ENCODE measurements at places on chromosomes 13 and 19.

DNA sequence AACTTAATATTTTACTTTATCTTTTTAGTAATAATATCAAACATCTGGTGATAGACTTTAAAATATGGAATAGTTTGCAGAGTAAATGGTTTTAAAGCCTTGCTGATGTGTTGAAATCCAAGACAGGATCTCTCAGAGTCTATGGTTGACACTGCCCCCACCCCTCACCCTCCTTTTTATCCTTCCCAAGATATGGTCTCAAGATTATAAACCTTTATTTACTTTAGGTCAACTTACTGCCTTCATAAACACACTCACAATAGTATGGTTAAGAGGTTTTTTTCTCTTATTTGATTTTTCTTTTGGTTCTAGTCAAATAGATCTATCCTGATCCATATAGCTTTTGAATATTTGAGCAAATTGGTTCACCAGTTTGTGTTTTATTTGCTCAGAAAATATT, 39.0 kb downstream of the PAN3 start:
- DNase-seq, result no peak

DNA sequence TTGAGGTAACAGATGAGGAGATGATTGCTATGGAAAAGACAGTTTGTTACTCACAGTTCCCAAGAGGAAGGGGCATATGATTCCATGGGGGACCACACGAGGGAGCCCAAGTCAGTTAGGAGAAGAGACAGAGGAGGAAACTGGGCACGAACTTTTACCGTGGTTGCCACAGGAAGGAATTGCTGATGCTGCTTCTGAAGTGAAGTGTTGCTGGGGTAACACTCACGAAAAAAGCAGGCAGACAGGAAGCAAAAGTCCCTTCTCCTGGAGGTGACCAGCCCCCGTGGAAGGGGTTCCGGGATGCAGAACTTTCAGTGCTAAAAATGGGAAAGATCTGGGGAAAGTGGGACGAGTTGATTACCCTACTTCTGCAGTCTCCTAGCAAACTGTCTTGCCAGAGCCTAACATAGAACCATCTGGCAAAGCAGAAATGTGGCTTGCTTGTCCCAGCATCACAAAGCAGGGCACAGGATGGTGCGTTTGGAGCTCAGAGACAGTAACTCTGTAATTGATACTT, 35.4 kb upstream of the MAP3K10 start:
- DNase-seq, result no peak

DNA sequence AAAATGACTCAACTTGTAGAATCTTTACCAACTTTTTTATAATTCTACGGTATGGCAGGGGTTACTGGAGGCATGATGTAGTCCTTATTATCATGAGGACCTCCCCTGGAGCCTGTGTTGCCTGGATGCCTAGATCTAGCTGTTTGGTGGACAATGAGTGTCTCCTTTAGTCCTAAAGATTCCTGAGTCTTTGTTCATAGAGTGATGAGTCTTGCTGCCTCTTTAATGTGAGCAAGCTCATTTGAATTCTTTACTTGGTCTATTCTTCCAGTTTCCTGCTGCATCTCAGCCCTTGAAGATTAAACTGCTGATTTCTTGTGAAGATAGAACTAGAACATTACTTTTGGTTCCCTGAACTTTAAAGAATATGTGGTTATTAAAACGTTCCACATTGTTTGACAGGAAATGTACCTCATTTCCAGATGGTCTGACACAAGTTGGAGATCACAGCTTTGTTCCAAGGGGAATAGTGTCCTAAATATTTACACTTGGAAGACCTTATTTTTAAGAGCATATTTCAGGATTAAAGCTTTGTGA, 51.9 kb downstream of the SLAIN1 start:
- DNase-seq, result no peak

DNA sequence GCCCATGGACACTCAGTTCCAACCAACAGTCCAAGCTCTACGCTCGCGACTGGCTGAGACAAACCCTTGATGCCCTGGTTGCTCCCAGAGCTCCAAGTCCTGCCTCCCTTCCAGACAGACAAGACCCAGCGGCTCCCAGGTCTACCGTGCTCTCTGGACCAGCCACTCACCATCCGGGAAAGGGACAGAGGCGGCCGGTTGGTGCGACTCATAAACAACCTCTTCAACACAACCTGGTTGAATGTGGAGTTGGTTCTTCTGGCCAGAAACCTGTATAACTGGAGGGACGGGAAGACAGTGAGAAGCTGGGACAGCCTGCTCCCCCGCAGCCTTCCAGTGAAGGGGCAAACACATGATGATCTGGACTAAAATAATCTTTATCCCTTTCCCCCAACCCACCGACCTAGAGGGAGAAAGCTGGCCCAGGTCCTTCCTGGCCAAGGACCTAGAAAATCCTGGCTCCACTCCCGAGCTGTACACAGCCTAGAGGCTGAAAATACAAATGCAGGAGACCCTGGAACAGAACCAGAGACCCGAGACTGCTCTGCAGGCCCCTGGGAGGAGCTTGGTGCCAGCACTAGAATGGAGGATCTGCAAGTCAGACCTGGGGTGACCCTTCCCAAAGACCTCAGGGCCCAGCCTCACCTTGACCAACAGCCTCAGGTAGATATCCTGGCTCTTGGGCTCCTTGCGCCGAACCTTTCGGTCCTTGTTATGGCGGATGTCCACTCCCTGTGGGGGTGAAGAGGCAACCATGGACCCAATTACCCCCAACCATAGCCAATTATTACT, 1.6 kb downstream of the RPL18 start:
- DNase-seq, result no peak

DNA sequence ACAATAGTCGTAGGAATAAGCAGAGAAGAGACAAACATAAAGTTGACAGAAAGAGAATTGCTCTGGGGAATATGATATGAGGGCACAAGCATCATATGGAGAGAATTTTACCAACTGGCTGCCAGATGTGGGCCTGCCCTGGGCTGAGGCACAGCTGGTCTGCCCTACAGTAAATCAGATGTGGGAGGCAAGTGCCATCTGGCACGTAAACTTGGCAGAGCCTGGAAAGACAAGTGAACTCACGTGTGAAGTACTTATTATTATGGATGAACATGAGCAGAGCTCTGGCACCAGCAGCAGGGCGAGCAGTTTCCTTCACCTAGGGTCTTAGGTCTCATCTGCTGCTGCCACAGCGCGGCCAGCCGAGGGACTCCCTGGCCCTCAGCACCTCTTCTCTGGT, 20.6 kb downstream of the PCDH8 start:
- DNase-seq, result no peak

GRCh38 chr13:100610391-100611347, 22.1 kb upstream of the GGACT start:
- no peak for DNase-seq

DNA sequence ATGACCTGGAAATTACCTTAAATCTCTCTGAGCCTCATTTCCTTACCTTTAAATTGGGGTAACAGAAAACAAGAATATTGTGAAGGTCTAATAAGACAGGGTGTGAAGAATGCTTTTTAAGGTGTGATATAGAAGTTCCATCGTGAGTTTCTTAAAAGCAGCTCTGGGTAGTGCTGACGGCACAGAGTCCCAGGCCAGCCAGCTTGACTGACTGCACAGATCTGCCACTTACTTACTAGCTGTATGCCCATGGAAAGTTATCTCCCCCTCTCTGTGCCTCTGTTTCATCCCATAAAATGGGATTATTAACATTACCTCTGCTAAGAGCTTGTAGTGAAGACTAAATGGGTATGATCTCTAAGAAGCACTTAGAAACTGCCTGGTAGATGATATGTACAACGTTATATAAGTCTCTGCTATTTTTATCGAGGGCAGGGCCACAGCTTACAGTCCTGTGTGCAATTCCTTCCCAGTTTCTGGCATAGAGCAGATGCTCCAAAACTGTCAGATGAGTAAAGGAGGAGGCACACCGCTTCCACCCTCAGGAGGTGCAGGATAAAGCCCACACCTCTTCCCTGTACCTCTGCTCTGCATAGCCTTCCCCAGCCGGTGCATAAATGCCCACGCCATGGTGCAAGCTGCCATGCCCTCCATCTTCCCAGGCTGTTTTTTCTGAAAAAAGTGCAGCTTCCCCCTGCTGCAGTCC, 99.6 kb downstream of the MBNL2 start:
- DNase-seq, result no peak

DNA sequence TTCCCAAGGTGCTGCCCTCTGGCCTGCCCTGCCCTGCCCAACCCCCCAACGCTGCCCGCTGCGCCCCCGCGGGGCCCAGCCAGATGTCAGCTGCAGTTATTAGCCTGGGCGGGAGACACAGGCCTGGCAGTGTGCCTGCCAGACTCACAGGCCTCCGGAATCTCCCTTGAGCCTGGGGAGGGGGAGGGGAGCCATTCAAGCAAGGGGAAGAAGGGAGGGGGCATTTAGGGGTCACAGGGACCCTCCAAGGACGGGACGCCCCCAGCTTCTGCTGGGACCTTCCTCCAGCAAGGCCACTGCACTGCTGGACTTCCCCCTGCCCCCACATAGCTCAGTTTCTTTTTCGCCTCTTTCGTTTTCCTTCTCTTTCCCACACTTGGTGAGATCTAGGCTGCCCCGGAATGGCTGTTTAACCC, 2.6 kb upstream of the JUNB start:
- DNase-seq, result peak; percentile 56

Data from effector CD4-positive, alpha-beta T cell (primary cell).